SK-N-SH (cell line): ENCODE measurements at places on chromosomes 3 and 15.

GRCh38 chr15:93070551-93071296 lies 18.3 kb downstream of the RGMA start:
- DNase-seq, result no peak

- no peak for DNase-seq
Measured at GRCh38 chr3:127480196-127480954, 110.2 kb downstream of the TPRA1 start.

DNA sequence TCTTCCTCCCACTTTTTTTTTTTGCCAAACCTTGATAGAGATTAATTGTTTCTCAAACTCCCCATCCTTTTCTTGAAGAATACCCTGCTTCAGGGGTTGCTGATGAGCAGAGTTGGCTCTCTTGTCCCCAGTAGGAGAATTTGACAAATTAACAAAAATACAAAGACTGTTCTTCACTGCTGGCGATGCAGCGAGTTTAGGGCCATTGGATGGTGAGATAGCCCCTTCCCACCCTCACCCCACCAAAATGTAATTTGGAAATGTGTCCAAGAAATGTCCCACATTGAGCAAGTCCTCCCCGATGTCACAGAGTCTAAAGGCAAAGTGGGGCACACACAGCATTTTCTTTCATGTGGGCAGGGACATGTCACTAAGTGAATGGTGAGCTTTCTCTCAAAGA lies 136.0 kb upstream of the RARB start:
- DNase-seq, result no peak

DNA sequence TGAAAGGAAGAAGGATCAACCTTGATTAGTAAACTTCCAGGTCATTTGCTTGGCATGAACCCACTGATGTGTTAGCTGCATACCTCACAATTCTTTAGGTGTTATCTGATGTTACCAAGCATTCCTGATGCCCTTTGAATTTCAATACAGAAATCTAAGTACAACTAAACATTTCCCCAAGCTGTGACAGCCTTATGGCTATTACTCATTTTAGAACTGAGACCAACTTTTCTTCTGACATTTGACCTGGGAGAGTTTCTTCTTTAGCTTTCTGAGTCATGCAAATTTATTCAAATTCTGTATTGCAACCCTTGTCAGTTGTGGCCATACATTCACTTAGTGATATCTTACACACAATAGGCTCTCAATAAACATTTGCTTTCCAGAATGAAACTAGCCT lies 124.3 kb downstream of the TIGIT start:
- no peak for DNase-seq

GRCh38 chr15:91413142-91413541 lies 313.1 kb downstream of the SV2B start:
- peak; percentile 14 for DNase-seq

DNA sequence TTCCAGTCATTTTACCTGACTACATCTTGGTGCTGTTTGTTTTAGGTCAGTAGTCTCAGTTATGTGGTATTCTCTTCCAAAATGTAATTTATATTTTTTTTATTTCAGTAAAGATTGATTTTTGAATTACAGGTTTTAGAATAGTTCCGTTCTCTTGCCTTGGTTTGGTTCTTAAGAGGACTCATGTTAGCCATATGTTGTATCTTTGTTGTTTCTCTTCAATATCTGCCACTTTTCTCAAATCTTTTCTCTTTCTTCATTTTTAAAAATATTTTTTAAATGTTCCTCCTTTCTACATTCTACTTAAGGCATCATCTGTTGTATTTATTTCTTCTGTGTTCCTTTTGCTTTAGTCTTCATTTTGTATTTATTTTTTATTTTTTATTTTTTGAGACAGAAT lies 5.6 kb upstream of the UBL7 start:
- no peak for DNase-seq

- DNase-seq, result no peak
Measured at GRCh38 chr3:140760324-140761075, 82.6 kb downstream of the TRIM42 start.

DNA sequence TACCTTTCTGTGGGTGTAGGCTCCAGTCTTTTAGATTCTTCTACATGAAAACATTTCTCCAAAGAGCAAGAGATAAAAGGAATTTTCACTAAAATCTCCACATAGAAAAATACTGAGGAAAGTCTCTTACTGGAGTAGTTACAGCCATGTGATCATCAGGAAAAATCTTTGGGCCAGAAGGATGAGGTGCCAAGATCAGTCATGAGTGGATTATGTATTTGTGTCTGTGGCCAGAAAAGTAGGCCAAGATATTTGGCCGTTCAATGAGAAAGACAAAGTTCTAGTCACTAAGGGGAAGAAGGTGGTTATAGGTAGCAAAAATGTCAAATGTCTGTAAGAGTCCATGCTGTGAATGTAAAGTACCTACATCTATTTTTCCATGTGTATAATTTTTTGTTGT lies 339.3 kb downstream of the NSUN3 start:
- DNase-seq, result no peak

DNA sequence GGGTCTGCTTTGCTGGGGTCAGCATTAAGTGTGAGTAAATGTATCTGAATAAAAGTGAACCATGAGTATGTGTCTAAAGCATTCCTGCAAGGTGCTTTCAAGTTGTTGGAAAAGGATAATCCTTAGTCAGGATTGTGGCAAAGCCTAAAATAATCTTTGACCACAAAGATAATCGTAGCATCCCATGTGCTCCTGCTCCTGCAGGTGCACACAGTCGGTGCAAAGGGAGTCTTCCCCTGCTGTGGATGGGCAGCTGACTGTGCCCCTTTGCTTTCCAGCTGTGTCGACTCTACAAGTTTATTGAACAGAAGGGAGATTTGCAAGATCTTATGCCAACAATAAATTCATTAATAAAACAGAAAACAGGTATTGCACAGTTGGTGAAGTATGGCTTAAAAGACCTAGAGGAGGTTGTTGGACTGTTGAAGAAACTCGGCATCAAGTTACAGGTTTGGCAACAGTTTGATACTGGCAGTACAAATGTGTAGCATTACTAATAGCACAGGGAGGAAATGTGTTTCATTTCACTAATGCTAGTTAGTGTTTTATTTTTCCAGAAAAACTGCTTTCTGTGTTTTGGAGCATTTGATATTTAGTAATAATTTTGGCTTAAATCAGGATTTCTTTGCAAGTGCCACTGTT lies 22.6 kb downstream of the SRP14 start:
- DNase-seq, result no peak

DNA sequence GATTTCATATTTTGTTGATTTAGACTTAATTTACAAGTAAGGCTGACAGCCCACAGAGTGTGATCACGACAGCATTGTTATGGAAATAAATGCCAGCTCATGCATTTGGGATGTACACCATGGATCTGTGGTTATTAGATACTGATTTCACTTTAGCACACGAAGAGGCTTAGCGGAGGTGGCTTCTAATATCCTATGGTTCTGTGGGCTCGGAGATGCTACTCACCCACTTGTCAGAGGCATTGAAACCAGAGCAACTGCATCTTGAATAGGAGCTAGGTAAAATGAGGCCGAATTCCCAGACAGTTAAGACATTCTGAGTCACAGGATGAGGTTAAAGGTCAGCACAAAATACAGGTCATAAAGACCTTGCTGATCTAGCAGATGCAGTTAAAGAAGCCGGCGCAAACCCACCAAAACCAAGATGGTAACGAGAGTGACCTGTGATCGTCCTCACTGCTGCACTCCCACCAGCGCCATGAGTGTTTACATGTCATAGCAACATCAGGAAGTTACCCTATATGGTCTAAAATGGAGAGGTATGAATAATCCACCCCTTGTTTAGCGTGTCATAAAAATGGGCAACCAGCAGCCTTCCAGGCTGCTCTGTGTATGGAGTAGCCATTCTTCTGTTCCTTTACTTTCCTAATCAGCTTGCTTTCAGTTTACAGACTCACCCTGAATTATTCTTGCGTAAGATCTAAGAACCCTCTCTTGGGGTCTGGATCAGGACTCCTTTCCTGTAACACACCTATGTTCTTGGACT lies 117.5 kb downstream of the PGPEP1L start:
- DNase-seq, result no peak

DNA sequence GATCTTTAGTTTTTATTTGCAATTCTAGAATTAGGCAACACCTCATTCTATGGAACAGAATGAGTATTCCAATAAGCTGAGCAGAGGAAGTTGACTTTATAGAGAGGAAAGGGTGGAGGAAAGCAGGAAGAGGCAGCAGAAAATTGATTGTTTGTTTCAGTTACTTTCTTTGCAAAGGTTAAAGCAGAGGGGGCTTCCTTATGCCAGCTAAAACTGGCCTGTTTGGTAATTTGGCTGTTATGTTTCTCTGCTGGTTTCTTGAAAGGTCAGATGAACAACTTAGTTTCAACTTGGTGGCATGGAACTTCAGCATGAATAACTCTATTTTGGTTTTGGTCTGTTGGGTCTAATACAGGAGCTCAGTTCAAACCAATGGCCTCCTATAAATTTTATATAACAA lies 190.9 kb upstream of the IL12A start:
- no peak for DNase-seq

GRCh38 chr3:71713041-71713440 lies 12.2 kb downstream of the EIF4E3 start:
- DNase-seq, result no peak

DNA sequence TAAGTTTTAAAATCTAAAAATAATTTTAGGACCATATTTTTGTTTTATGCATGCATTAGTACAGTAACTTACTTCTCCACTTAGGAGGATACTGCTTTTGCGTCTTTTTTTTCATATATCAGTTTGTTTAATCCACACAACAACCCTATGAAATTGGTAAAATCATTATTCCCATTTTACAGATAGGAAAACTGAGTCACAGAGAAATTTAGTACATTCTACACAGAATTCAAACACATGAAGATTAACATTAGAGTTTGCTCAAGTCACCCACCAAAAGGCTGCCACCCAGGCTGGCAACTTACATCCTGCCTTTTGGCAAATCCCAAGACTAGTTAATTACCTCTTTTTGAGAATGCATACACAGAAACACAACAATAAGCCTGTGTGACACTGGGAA lies 28.7 kb downstream of the TNIK start:
- DNase-seq, result no peak
